ENCODE measurements at places on chromosomes 5 and 9.

DNA sequence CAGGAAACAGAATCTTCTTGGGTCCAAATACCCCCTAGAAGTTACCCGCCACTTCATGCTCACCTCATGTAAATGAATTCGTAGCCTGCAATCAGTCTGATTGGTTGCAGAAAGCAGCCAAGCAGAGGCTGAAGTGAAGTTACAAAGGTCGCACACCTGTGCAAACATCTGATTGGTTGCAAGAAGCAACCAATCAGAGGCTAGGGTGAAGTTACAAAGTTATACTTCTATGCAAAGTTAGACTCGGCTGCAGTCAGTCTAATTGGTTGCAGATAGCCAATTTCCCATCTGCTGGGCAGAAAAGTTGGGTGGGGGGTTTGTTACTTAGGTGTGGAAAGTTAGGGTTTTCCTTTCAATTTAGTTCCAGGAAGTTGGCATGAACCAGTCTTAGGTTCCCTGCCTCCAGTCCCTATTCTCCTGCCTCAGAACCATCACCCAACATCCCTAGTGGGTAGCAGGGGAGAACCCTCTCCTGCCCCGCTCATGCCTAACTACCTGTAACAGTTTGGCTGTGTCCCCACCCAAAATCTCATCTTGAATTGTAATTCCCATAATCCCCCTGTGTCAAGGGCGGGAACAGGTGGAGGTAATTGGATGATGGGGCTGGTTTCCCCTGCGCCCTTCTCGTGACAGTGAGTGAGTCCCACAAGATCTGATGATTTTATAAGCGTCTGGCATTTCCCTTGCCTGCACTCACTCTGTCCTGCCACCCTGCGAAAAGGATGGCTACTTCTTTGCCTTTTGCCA, 1.2 kb upstream of the RUSC2 start:
- DNase-seq, result no peak

DNA sequence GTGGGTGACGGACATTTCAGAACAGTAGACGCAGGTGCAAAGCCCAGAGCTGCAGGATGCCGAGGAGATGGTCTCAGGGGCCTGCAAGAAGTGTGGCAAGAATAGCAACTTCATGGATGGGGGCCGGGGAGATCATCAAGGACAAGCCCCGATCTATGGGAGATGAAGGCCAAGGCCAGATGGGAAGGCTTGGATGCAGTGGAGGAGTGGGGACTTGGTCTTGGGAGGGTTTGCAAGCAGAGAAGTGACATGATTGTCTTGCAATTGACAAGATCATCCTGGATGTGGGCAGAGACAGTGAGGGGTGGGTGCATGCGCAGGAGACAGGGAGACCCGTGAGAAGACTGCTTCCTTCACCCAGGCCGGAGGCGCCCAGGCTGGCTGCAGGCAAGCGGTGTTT, 198.1 kb downstream of the CDK5RAP2 start:
- DNase-seq, result no peak

GRCh38 chr9:126043681-126044080, 282.9 kb upstream of the MVB12B start:
- DNase-seq, result no peak

DNA sequence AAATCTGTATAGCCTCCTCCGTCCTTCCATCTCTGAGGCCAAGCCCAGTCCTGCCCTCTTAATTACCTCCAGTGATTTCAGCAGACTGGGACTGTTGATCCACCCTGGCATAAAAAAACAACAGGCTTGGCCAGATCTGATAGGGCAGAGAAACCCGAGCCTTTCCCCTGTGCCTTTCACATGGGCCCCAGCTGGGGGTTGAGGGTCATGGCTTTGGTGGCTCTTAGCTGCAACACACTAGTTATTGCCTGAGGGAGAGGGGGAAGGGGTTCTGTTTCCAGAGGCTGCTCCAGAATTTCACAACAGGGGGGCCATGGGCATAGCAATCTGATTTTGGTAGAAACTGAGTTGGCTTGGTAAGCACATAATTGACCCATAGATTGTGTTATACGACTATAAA, 21.2 kb upstream of the PANK3 start:
- DNase-seq, result peak; percentile 66

- DNase-seq, result no peak
These were observed 103.1 kb downstream of the EHMT1 start for GRCh38 chr9:137721899-137722298.

GRCh38 chr9:110040788-110041187, 167.2 kb downstream of the C9orf152 start:
- DNase-seq, result peak; percentile 65

DNA sequence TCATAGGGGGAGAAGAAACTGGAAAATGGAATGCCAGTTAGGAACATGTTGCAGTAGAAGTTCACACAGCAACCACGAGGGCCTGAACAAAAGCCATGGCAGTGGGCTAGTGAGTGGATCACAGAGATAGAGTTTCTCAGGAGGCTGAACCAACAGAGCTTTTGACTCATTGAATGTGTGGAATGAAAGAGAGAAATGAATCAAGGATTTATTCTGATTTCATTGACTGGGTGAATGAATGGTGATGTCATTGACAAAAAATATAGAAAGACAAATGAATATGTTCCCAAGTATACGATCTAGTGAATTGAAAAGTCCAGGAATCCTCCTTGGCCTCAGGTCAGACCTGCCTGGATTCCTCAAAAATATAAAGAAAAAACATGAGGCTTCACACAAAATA, 99.2 kb downstream of the ZNF462 start:
- no peak for DNase-seq

DNA sequence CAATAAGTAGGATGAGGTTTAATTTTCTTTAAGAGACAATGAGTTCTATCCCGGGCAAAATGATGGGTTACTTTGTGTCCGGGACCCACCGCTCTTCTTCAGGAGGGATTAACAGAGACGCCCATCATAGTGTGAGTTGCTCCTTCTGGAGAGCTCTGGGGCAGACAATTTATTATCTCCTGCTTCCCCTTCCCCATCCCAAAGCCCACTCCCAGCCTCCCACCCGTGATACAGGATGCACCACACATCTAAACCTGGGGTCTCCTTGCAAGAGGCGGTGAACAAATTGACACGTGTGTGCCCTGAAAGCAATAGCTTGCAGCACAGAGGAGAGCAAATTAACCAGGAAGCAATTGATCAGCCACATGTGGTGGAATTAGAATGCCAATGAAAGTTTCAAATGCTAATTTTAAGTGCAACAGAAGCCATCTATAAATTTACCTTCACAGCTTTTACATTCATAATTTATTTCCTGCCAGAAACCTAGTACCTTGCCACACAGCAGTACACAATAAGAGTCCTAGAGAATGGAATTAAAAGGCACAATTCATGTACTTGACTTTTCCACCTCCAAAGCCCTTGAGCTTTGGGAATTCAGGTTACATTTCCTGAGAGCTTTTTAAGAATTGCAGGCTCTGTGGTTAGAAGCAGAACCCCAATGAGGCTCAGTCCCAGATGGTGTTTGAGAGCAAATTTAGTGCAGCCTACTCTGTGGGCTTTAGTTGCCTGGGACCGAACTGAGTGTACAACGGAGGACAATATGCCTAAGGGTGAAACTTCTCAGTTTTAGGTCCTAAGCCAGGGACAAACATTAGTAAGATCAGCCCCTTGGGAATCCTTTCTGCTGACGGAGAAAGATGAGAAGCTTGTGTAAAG, 399.6 kb downstream of the MED10 start:
- no peak for DNase-seq

- peak; percentile 70 for DNase-seq
These were observed 10.0 kb downstream of the S1PR3 start for GRCh38 chr9:89000973-89001916.

- no peak for DNase-seq
These were observed 339.1 kb upstream of the CCNH start for GRCh38 chr5:87751824-87752223.

DNA sequence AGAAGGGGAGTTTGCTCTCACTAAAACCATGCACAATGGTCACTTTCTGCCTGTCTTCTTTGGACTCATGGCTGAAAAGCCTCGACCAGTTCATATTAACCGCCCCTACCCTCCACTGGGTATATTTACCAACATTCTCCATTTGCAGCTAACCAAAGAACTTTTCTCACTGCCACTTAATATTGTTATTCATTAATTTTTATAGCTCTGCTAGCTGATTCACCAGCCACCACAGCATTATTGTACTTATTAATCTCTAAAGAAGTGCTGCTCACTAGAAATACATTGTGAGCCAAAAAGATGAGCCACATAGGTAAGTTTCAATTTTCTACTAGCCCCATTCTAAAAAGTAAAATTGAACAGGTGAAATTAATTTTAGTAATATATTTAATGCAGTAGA, 33.4 kb upstream of the SMIM32 start:
- DNase-seq, result no peak

DNA sequence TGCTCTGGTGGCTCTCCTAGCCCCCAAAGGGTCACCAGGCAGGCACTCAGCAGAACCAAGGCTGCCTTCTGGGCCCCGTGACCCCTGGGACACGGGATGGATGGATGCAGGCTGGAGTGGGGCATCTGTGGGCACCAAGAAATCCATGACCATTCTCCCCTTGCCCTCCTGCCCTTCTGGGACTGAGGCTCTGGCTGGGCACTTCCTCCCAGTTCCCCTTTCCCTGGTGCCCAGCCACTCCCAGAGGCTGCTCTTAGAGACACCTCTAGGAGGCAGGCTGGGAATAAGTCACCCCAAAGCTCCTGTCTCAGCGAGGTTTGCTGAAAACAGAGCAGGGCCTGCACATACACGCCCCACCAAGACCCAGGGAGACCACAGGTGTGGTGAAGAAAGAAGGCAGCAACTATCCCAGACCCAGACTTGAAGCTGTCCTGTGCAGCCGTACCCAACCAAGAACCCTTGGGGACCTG, 943 bp downstream of the STING1 start:
- DNase-seq, result no peak

DNA sequence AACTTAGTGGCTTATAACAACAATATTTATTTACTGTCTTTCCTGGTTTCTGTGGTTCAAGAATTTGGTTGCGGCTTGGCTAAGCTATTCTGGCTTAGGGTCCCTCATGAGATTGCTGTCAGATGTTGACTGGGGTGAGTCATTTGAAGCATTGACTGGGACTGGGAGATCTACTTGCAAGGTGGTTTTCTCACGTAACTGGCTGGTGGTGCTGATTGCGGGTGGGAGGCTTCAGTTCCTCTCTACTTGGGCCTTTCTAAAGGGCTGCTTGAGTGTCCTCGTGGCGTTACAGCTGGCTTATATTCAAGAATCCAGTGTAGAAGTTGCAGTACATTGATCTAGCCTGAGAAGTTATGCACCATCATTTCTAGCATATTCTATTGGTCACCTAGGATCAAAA, 218.5 kb upstream of the ELAVL2 start:
- DNase-seq, result no peak

GRCh38 chr9:32581512-32582143, 8.7 kb upstream of the NDUFB6 start:
- peak; percentile 49 for DNase-seq

DNA sequence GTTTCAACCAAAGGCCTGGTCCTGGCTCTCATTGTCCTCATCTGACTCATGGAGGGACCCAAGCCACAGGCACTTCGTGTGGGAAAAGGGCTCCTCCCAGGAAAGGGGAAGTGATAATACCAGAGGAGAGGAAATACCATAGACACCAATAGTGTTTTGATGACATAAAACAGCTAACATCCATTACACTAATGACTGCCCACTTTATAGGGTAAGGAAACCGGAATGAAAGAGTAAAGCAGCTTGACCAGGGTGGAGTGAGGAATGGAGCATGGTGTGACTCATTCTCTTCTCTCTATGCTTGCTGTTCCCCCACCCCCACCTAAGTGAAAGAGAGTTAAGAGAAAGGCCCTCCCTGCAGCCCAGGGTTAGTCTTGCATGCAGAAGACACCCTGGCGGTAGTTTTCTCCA, 67.4 kb upstream of the HRH2 start:
- no peak for DNase-seq

GRCh38 chr9:111144741-111145140, 106.5 kb upstream of the LPAR1 start:
- DNase-seq, result no peak

Measured in fibroblast of the conjunctiva (primary cell).